ENCODE measurements at places on chromosomes 7 and 10. TPM values are rescaled to one million over a fixed set of nuclear protein-coding genes. Genes with fewer than 3 reads are reported as not detected.

DNA sequence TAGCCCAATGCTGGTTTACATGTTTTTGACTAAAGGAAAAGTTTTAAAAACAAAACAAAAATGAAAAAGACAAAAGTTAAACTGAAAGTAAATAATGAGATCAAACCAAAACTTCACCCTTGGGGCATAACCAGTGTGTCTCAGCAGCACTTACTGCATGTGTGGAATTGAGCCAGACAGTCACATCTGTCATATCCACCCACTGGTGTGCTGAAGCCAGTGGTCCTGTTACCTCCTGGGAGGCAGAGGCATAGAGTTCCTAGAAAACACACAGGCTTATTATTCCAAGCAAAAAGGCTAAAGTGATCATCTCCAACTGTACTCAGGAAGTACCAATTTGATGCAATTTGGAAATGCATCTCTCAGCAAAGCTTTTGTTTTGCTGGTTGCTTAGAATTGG lies 40.4 kb downstream of the ASAH2 start:
- H3K27me3 ChIP-seq, result peaks cover 7% of the 10 kb centered on the region
- no peak overlapping the region for H3K4me3 ChIP-seq
- H3K27ac ChIP-seq, result no peak overlapping the region
- no peak for DNase-seq

DNA sequence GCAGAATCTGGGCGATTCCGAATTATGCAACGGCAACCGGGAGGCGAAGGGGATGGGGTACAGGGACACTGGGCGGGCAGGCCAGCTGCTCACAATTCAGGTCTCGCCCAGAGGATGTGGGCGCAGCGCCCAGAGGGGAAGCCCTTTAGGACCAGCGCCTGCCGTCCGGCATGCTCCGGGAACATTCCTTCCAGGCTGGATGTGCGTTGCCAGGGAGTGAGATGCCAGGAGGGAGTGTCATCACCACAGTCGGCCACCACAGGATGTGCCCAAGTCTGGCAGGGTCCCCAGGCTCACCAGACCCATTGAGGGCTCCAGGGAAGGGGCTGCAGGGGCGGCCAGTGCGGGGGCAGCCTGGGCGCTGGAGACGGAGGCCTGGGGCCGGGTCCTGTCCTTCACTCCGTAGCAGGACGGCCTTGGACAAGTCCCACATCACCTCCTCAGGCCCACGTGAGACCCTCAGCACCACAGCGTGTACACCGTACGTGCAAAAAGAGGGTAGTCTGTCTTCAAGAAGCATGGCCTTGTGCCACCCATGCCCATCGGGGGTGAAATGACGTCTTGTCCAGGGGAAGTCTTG lies 63.9 kb downstream of the FOXL3 start:
- H3K36me3 ChIP-seq, result no peaks in the 10 kb centered on the region
- H3K27ac ChIP-seq, result no peak overlapping the region
- DNase-seq, result no peak
- peaks cover 2% of the 10 kb centered on the region for H3K4me1 ChIP-seq

DNA sequence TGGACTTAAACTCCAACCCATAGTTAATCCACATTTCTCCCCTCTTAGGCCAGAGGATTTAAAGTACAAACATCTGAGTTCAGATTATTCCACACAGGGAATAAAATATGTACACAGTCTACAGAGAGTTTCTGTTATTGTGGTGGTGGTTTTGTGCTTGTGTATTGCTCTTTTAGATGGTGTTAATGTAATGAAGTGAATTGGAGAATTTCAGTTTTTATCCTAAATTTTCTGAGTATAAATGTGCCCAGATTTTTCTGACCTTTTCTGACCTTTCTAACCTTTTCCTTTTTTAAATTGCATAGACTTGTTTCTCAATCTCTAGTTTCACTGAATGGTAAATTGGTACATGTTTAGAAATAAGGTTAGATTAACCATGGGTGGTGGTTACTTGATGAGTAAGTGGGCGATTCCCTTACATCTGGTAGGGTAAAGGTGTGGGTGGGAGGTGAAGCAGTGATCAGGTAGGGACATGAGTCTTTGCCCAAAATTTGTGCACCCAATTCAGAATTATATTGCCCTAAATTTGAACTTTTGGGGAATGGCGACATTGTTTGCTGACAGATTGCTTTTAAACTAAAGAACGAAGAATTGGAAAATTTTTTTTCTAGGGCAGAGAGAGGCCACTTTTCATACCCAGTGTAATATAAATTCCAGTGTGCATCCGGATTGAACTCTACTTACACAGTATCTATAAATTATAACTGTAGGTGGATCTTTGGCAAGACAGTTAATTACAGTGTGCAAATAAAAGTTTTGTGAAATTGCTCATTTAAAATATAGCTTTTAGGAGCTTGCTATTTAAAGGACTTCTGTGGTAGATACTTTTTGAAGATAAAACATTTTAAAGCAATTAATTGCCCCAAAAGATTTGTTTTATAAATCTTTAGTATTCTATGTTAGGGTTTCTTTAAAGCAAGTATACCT lies 62.2 kb downstream of the ST7 start:
- H3K27ac ChIP-seq, result no peak overlapping the region
- no peaks in the 10 kb centered on the region for H3K27me3 ChIP-seq
- no peak overlapping the region for H3K4me3 ChIP-seq
- DNase-seq, result no peak

- no peaks in the 10 kb centered on the region for H3K4me1 ChIP-seq
- no peak overlapping the region for H3K27ac ChIP-seq
- peaks cover 44% of the 10 kb centered on the region for H3K36me3 ChIP-seq
- no peaks in the 10 kb centered on the region for H3K27me3 ChIP-seq
- no peak for DNase-seq
These were observed 48.7 kb downstream of the STK17A start for GRCh38 chr7:43631559-43631958.

DNA sequence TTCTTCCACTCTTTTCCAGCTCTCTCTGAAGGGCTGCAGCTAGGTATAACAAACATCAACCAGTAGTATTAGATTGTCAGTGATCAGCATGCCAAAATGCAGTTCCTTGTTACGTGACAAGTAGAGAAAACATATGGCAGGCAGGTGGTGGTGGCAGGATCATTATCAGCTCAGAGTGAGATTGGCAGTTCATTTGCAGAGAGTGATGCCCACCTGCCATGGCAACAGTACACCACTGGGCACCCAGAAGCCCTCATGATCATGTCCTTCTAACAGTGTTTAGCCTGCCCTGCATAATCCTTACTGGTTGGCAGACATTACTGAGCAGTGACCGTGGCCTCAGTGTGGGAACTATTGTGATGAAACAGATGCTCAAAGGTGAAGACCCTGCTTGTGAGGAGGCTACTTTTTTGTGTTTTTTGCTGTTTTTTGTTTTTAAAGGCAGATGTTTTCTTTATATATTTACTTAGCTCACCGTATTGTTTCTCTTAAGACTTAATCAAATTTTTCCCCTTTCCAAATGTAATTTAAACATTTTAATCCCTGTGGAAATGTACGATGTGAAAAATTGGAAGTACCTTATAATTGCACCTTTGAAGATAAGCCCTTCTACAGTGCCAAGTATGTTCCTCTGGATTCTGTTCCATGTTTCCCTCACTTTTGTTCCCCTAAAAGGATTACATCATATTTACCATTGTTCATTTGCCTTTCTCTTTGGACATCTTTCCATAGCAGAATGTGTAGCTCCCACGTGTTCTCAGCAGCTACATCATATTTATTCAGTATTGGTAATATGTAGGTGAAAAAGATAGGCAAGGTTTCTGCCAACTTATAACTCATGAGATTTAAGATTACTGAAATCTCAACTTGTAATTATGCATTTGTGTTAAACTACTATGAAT lies 179.6 kb downstream of the SND1 start:
- peaks cover 34% of the 10 kb centered on the region for H3K4me1 ChIP-seq
- H3K36me3 ChIP-seq, result no peaks in the 10 kb centered on the region
- no peak for DNase-seq
- H3K4me3 ChIP-seq, result no peak overlapping the region
- H3K27ac ChIP-seq, result peak overlapping the region; percentile 0

The C10orf53 gene
- not detected for polyA plus RNA-seq

DNA sequence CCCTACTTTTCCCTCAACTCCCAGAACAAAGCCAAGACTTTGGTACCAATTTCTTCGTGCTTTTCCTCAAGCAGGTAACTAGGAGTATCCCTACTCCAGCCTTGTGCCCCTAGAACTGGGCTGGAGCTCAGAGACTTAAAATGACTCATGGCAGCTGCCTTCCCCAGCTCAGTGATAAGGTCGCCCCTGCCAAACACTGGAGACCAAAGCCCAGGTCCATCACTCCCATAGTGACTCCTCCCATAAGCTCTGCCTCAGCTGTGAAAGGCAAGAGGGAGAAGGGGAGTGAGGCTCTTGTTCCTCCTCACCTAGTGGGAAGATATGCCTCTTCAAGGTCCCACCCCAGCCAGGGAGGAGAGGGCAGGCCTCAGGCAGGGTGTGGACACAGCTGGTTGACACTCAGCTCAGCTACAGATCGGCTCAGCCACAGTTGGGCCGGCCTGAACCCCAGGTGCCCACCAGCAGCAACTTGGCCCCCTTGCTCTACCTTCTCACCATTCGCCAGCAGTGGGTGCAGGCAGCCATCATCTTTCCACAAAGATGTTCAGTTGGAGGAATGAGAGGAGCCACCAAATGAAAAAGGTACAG lies 13.8 kb upstream of the CYREN start:
- no peak overlapping the region for H3K4me3 ChIP-seq
- no peak overlapping the region for H3K27ac ChIP-seq
- DNase-seq, result no peak
- H3K27me3 ChIP-seq, result no peaks in the 10 kb centered on the region
- peaks cover 85% of the 10 kb centered on the region for H3K36me3 ChIP-seq

The MMRN2 gene
- 0.07 TPM for polyA plus RNA-seq

- no peak overlapping the region for H3K27ac ChIP-seq
- DNase-seq, result peak; percentile 11
- no peak overlapping the region for H3K4me3 ChIP-seq
- no peaks in the 10 kb centered on the region for H3K4me1 ChIP-seq
These were observed 247.6 kb upstream of the HGF start for GRCh38 chr7:82017334-82017943.

- DNase-seq, result peak; percentile 22
- H3K4me1 ChIP-seq, result no peaks in the 10 kb centered on the region
- H3K27ac ChIP-seq, result no peak overlapping the region
- H3K4me3 ChIP-seq, result no peak overlapping the region
- H3K36me3 ChIP-seq, result no peaks in the 10 kb centered on the region
These were observed 1.1 kb downstream of the KIAA1217 start for GRCh38 chr10:24209946-24210491.

The ENKUR gene
- not detected for polyA plus RNA-seq

The C1QL3 gene
- polyA plus RNA-seq, result not detected

The ACBD5 gene
- polyA plus RNA-seq, result 15.5 TPM

DNA sequence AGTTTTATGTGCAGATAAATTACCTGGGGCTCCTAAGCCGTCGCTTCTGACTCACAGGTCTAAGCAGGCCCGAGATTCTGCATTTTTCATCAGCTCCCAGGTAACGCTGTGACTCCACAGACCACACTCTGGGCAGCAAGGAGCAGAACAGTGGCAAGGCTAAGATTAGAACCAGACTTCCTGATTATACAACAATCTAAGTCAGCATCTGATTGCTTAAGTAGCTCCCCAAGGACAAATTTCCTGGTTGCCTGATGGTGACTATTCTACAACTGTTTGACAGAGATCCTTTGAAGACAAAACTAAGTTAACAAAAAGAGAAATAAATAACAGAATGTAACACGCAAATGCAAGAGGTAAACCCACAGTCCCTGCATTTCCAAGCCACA lies 69.0 kb downstream of the CREB3L2 start:
- H3K27me3 ChIP-seq, result no peaks in the 10 kb centered on the region
- H3K36me3 ChIP-seq, result peaks cover 11% of the 10 kb centered on the region
- peak; percentile 43 for DNase-seq
- H3K4me1 ChIP-seq, result peaks cover 43% of the 10 kb centered on the region
- H3K27ac ChIP-seq, result peak overlapping the region; percentile 93

DNA sequence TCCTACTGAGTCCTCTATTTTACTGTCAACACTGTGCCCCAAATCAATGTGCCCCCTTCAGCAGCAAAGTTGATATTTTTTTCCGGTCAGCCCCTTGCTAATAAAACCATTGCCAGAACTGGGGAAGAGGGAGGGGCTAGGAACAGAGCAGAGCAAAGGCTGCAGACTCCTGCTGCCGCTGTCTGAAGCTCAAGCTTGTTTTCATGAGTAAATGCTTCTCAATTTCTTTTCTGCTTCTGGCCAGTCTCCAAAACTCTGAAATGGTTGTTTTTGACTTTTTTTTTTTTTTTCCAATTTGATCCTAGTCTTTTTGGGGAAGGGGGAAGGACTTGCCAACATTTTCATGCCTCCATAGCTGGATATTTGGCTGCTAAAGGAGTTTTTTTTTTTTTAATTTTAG lies 26.7 kb upstream of the PROSER2 start:
- no peak for DNase-seq
- H3K4me3 ChIP-seq, result no peak overlapping the region
- H3K27ac ChIP-seq, result no peak overlapping the region
- H3K27me3 ChIP-seq, result no peaks in the 10 kb centered on the region
- H3K36me3 ChIP-seq, result no peaks in the 10 kb centered on the region
- no peaks in the 10 kb centered on the region for H3K4me1 ChIP-seq
